ENCODE measurements at places on chromosomes 7 and 10.
A peak's percentile ranks its signal among the peaks of the same experiment; 100 is the strongest.

DNA sequence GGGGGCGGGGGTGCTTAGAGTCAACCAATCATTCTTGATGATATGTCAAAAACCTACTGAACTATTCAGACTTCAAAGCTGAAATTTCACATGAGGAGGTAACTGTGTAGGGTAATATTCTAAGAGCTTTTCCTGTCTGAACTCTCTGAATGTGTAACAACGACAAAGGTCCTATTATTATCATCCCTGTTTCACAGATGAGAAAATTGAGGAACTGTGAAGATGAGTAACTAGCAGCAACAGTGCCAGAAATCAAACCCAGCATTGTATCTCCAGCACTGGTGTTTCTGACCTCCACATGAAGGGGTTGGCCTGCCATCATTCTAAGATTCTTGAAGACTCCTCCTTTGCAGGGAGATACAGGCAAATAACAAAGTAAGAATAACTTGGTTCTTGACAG is 294.7 kb upstream of the AOAH start:
- no peak for DNase-seq

- no peak for DNase-seq
Measured at GRCh38 chr10:120421250-120421649, 35.8 kb upstream of the PLPP4 start.

- DNase-seq: no peak
Measured at GRCh38 chr10:29306688-29307087, 17.8 kb downstream of the LYZL1 start.

GRCh38 chr10:91021901-91022300 is 101.0 kb upstream of the ANKRD1 start:
- DNase-seq: no peak

GRCh38 chr7:22120391-22121053 is 174.8 kb upstream of the CDCA7L start:
- DNase-seq: no peak

DNA sequence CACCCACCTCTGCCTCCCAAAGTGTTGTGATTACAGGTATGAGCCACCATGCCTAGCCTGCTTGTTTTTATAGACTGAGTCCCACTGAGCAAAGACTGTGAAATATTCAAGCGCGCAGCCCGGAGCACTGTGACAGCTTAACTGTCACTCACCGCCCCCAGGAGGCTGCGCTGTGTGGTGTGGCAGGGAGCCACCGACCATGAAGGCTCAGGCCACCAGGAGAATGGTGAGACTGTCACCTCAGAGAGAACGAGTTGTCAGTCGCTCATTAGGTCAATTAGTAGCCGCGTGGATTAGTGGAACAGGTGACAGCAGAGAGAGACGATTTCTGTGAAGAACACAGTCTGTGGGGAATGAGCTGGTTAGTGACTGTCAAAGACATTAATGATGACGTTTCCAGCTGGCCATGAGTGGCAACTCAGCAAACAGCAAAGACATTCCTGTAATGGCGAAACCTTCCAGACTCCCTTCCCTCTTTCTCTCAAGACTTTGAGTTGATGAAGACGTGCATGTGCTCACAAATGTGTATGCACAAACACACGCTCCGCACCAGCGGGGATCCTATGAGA is 64.5 kb downstream of the CYCS start:
- DNase-seq: no peak

DNA sequence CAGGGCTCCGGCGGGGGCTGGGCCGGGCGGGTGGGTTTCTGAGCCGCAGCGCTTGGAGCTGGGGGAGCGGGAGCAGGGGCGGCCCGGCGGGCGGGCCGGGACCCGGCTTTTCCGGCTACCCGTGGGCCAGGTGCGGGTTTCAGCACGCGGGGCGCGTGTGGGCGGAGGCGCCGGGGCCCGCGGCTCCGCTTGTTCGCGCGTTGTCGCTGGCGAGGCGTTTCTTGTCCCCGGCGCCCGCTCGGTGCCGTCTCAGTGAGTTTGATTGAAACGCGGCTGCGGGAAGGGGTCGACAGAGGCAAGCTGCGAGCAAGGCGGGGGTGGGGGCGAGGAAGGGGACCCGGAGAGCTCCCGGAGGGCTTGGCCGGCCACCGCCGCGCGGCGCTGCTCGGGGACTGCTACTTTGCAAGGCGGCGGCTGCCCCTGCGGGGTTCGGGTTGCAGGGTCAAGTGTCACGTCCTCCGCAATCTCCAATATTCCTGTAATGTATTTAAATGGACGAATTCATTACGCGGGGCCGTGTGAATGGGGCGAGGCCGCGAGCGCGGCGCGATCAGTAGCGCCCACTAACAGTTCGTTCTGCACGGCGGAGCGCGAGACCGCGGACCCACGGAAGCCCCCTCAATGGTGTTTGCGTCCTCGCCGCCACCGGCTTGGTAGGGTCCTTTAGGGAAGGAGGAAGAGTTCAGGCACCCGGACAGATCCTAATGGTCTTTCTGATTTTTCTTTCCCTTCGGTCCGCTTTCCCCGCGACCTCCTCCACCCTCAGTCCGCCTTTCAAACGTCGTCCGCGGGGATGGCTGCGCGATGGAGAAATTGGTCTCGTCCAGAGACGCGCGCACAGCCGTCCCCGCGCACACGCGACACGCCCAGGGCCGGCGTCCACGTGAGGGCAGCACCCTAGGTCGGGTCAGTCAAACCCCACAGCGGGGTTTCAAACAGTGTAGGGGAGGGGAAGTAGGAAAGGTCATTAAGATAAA is 76.9 kb downstream of the INSIG1 start:
- no peak for DNase-seq

DNA sequence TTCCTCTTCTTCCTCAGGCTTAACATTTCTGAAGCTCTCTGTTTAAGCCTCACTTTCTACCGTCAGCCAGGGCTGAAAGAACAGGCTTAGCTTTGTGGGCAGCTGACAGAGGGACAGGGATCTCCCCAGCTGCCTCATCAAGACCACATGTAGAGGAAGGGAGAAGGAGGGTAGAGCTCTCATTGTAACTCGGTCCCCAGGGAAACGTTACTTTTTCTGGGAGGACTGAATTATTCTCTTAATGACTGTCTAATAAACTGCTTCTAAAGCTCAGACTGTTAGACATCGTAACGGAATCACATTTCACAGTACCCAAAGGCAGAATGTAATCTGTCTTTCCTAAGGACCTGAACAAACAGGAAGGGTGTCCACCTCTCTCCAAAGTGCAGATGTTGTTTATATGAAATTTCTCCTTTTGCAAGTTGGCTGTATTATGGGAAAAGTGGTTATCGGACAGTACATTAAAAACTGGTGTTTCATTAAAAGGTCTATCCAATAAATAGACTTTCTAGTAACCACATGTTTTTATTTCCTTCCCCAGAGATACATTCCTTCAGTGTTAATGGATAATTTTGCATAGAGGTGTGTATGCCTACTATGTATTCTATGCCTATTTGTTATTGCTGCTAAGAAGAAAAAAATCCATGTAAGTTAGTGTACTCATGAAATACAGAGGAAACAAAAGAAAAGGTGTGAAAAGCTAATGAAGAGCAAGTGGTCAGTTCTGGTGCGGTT is 144.2 kb downstream of the CTTNBP2 start:
- no peak for DNase-seq

DNA sequence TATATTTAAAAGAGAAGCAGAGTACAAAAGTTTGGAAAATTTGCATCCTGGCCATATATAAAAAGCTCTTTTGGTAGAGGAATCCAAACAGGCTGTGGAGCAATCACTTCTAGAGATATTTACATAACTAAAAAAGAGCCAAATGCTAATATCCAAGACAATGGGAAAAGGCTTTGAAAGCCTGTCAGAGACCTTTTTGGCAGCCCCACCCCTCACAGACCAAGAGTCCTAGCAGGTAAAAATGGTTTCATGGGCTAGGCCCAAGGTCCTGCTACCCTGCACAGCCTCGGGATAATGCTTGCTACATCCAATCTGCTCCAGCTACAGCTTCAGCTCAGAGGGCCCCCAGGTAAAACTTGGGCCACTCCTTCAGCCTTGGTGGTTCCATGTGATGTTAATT is 430.2 kb upstream of the KCND2 start:
- no peak for DNase-seq

DNA sequence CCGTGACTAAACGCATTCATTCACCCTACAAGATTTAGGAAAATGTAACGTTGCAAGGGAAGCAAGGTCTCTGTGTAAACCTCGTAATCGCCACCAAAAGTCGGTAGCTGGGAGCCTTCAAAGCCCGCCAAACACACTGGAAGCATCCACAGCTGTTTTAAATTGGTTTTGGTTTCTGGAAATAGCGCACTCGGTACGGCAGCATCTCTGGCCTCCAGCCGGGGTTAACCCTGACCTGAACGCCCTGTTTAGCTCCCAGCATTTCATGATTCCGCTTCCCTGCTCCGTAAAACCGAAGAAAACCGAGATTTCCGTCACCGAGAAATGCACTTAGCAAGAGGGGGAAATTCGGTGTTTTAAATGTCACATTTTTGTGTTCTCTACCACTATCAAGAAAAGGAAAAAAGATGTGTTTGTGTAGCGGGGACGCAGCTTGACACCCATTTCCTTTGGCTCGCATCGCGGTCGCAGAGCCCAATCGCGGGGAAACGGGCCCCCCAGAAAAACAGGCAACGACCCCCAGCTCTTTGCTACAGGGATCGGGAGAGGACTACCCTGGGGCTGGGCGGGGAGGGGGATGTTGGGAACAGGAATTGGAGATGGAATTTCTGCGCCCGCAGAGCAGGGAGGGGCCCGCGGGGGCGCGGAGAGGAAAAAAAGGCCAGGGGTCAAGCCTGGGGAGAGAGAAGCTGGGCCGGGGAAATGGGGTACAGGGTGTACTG is 646 bp downstream of the SGCE start:
- no peak for DNase-seq

GRCh38 chr7:133253519-133253875 is 619 bp downstream of the EXOC4 start:
- DNase-seq: no peak

GRCh38 chr7:127911968-127912511 is 119.2 kb downstream of the LRRC4 start:
- DNase-seq: no peak

DNA sequence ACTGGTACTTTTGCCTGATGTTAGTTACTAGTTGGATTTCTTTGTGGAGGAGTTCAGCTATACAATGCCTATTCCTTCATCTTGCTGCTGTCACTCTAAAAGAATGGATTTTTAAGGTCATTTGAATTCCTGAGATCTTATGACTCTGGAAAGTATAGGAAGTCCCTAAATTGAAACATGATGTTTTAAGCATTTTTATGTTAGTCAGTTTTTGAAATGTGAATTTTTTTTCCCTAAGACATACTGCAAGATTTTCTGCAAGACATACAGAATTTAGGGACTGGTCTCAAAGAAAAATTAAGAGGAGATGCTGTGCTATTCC is 355.8 kb downstream of the SUGCT start:
- DNase-seq: no peak

DNA sequence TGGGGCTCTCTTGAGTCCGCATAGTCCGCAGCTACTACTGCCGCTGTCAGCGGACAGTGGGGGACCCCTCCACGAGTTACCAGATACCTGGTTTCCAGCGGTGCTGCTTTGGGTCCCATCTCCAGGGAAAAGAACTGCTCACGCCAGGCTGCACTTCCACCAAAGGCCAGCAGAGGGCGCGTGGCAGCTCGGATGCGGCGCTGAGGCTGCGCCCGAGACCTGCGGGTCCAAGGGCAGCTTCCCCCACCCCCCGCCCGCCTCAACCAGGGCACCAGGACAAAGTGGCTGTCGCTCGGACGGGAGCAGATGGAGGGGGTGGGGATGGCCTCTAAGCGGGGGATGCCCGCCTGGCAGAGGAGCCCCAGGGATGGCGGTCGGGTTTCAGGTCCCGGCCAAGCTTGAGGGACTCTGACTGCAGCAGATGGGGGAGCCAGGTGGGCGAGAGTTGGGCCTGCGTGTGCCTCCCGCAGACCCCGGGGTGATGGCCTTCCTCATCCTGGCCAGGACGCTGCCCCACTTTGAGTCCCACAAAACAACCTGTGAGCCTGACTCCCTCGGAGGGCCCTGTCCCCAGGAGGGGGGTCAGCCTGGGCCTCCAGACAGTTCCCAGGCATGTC is 23.8 kb upstream of the ZNF735 start:
- peak; percentile 32 for DNase-seq

GRCh38 chr10:102758240-102758932 is 14.6 kb downstream of the WBP1L start:
- no peak for DNase-seq
